AG09319 (cell line): ENCODE measurements at places on chromosomes 7 and 10.

DNA sequence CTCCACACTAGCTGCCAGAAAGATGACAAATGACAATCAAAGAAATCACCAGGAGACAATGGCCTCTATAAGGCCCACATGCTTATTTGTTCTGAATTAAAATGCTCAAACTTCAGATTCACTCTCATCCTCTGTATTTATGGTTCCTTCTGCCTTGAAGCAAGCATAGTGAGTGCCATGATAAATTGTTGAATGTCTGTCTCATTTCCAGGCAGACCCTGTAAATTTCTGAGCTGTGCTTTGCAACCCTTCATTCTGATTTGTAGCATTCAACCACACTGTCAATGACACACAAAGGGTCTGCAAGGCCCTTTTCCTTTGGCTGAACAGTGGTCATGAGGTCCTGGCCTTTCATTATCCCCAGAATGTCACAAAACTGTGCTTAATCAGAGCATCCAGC is 506.6 kb upstream of the GHITM start:
- DNase-seq: no peak

DNA sequence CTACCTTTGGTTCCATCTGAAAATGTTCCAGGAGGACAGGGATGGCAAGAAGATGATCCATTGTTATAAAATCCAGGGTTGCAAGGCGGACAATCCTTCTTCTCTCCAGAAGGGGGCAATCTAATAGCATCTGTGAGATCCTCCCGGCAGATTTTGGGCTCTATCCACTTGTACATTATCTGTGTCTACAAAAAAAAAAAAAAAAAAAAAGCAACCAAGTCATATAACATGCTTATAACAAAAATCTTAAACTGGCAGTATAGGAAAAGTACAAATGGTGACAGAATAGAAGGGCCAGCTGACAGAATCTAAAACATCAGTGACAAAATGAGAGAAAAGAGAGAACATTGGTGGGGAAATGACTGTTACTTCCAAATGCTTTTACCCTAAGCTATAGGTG is 132.7 kb downstream of the ELAPOR2 start:
- DNase-seq: peak; percentile 25

GRCh38 chr10:100567249-100567648 is 31.5 kb downstream of the HIF1AN start:
- DNase-seq: no peak

DNA sequence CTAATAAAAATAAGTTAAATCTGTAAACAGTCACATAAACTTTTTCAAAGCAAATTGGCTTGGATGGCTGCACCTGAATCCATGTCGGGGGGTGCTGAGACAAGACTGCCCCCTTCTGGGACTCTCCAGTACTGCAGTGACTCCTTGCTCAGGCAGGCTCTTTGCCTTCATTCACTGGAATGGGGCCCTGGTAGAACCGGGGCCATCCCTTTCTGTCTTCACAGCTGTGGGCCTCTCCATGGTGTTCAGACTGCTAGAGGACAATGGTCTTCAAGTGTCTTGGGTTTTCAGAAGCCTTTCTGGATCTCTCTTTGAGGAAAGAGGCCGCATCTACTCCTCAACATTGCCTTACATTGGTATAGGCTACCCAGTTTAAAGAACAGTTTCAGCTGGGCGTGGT is 16.1 kb upstream of the IMPDH1 start:
- DNase-seq: no peak

DNA sequence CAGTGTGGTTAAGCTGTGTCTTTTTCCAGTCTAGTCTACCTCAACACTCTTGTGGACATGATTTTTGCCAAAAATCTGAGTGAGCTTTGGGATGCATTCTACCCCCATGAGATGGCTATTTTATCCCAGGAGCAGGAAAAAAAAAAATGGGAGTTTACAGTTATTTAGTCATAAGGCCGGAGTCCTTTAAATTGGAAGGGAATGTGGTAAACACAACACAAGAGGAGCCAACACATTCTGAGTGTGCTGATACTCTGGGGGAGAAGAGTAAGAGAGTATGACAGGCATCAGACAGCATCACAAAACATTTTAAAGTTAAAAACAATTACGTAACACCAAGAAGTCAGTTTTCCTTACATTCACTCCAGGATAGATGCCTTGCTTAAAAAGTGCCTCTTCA is 46.1 kb downstream of the C1GALT1 start:
- no peak for DNase-seq

DNA sequence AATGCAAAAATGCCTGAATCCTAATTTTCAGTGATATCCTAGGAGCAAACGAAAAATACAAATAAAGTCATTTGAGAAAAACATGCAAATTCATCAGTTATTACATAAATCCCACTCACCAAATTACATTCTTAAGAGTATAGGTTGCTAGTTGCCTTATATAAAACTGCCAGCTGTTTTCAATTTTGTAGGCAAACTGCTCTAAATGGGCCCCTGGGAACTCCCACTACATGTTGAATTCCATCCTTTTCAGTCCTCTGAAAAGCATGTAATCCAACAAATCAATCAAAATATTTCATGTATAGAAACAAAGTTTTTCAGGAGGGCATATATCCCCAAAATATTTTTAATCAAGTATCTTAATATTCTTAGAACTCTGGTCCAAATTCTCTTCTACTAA is 2.1 kb upstream of the JMJD1C start:
- DNase-seq: no peak

DNA sequence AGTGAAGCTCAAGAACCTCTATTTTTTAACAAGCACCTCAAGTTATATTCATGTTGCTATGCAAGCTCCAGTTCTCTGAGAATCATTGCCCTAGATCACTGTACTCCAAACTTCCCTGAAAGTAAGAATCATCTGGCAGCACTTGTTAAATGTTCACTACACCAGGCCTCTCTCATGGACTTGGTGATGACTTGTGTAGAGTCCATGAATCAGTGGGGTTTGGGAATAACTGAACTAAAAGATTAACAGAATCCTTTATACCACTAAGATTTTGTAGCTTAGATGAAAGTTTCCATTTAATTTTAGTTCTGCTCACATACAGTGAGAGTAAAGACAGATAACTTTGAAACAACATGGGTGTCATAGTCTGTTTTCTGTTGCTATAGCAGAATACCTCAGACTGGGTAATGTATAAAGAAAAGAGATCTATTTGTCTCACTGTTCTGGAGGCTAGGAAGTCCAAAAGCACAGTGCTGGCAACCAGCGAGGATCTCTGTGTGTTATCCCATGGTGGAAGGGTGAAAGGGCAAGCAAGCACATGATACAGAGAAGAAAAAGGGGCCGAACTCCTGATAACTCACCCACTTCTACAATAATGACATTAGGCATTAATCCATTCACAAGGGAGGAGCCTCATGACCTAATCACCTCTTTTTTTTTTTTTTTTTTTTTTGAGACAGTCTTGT is 27.9 kb upstream of the AOAH start:
- no peak for DNase-seq
